ENCODE measurements at places on chromosomes 13 and 19. TPM values are rescaled to one million over a fixed set of nuclear protein-coding genes. Genes with fewer than 3 reads are reported as not detected.

Gene PCCA
- 23.0 TPM for total RNA-seq

Gene SOX1
- total RNA-seq = not detected

Gene CYP4F2
- total RNA-seq = 1.1 TPM

Gene GRK1
- not detected for total RNA-seq

Gene MCOLN1
- total RNA-seq = 19.1 TPM

Gene PDE4C
- total RNA-seq = 1.5 TPM

Gene ZFP28
- not detected for total RNA-seq

Gene RASAL3
- 0.57 TPM for total RNA-seq

GRCh38 chr19:54731191-54731590 is 6.9 kb downstream of the KIR3DL3 start:
- peaks cover 31% of the 10 kb centered on the region for H3K27me3 ChIP-seq
- no peak for DNase-seq
- H3K4me3 ChIP-seq = no peak overlapping the region
- no peaks in the 10 kb centered on the region for H3K4me1 ChIP-seq

DNA sequence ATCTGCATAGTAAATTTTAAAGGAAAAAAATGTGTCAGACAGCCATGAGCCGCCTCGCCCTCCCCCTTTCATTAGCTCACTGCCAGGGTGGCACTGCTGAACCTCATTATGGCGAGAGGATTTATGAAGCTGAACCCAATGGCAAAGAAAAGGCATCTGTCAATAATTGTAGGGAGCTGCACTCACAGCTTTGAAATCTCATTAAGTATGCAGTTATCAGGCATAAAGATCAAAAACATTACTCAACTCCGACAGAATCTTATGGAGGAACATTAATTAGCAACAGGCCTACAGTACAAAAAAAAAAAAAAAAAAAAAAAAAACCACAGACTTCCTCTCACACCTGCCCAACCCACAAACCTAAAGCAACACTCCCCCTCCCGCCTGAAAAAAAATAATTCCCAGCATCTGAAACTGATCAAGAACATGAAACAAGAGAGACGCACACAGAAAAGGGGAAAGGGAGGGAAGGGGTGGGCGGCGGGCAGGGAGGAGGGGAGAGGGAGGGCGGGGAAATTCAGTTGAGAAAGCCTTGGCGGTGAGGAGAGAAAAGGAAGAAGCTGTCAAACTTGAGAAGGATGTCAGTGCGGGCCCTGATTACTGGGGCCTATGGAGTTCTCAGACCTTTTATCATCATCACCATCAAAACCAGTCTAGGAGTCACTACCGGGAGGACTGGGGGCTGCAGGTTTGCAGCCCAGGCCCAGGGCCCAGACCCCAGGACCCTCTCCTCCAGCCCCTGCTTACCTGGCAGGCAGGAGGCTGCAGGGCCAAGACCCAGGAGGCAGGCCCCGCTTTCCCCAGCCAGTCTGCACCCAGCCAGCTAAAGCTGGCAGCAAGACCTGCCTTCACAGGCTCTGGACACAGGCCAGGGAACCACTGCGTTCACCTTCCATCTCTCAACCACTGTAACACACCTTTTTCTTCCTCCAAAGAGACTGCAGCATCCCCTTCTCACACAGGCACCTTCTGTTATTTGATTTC is 8.9 kb downstream of the TSHZ3 start:
- no peaks in the 10 kb centered on the region for H3K4me1 ChIP-seq
- no peak for DNase-seq
- no peak overlapping the region for H3K4me3 ChIP-seq
- H3K27me3 ChIP-seq = no peaks in the 10 kb centered on the region

DNA sequence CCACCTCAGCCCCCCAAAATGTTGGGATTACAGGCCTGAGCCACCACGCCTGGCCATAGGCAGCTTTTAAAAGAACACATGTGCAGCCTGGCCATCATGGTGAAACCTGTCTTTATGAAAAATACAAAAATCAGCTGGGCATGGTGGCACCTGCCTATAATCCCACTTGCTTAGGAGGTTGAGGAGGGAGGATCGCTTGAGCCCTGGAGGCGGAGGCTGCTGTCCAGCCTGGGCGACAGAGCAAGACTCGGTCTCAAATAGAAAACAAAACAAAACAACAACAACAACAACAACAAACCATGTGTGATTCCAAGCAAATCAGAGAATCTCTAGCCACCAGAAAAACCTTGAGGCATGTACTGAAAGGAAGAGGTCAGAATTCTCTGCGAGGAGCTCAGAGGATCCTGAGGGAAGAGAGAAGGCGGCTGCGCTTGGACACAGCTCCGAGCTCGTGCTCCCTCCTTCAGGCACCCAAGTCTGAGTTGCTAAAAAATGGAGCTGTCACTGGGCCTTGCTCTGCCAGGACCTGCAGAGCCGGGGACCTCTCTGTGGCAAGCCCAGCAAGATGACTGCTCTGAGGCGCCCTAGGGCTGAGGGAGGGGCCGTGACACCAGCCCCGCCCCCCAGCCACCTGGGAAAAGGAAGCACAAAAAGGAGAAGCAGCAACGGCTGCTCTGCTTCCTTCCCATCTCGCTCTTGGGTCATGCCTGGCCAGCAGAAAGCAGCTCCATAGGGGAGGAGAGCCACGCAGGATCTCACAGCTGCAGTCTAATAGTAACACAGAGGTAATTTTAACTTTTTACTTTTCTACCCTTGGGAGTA is at the start of gene ARL11:
Gene ARL11 (plus strand): TSS at position 677 of the 822 bp plus-strand sequence. CDS start 1,941 bp downstream, outside the sequence.
- H3K36me3 ChIP-seq = no peaks in the 10 kb centered on the region
- no peak within 1 kb of the TSS for H3K27ac ChIP-seq
- no peaks in the 10 kb centered on the region for H3K27me3 ChIP-seq
- no peak for DNase-seq
- H3K4me1 ChIP-seq = peaks cover 12% of the 10 kb centered on the region
- H3K4me3 ChIP-seq = no peak within 1 kb of the TSS

- H3K4me1 ChIP-seq = no peaks in the 10 kb centered on the region
- H3K4me3 ChIP-seq = no peak overlapping the region
- no peaks in the 10 kb centered on the region for H3K36me3 ChIP-seq
- no peak overlapping the region for H3K27ac ChIP-seq
- H3K27me3 ChIP-seq = no peaks in the 10 kb centered on the region
Measured at GRCh38 chr13:67806796-67807195, 576.7 kb upstream of the PCDH9 start.
